ENCODE measurements at places on chromosomes 7 and 10. TPM values are rescaled to one million over a fixed set of nuclear protein-coding genes. Genes with fewer than 3 reads are reported as not detected.

- DNase-seq, result no peak
Measured at GRCh38 chr10:117553815-117554172, 11.2 kb downstream of the EMX2 start.

GRCh38 chr10:50322077-50322476 is 70.8 kb upstream of the ASAH2 start:
- peak; percentile 25 for DNase-seq

DNA sequence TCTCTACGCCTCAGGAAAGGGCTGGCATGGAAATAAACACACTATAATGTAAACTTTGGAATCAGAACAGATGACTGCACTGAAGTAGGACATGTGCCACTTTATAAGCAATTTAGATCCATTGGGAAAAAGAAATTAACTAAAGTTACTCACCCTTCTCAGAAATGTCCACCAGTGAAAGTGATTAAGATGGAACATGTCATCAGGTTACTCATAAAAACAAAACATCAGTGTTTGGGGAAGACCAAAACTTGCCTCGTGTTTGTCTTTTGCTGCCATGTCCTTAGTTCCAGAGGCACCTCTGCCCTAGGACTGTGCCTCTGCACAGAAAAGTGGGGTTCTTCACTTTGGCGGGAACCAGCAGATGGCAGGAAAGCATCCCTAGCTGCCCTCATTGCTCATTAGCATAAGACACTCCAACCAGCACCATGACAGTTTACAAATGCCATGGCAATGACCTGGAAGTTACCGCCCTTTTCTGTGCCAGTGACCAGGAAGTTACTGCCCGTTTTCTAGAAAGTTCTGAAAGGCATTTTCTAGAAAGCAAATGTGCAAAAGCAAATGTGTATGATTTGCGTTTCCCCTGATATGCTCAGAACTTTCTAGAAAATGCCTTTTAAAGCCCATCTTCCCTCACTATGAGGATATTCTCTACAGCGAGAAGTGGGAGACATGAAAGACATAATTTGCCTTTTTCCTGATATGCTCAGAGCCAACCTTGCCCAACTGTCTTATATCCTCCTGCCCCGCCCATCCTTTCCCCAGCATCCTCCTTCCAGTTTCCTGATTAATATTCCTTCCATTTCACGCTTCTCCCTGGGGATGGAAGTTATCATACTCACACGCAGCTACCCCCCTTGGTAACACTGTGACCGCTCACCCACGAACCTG is 258.2 kb downstream of the USP6NL start:
- DNase-seq, result no peak

GRCh38 chr10:88827671-88828070 is 24.0 kb downstream of the ANKRD22 start:
- DNase-seq, result no peak

DNA sequence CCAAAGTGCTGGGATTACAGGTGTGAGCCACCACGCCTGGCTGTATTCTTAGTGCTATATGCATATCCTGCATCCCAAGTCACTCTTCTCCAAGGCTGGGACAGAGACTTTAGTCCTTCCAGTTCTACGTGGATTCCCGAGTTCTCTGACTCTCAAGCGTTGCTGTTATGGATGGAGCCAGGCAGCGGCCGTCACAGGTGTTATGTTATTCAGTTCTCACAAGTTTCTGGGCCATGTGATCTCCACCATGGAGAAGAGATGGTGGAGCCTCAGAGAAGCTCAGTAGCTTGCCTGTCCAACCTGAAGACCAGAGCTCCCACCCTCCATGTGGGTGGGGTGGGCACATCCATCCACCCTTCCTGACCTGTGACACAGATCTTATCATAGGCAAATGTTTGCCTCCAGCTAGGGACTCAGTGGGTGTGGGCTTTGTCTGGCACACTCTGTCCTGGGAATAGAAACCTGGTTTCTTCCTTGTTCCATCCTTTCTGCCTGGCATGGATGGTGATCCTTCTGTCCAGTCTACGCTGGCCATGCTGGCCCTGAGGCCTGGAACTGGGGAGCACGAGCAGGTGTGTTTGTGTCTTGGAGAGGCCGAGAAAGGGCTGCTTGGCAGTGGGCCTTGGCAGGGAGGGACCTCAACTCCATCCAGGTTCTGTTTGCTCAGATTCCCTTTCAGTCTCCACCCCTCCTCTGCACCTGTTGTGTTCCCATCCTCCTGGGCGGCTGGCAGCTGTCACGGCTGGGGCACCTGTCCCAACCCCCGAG is 55.3 kb downstream of the NEURL1 start:
- DNase-seq, result no peak

GRCh38 chr7:124071843-124072242 is 39.0 kb upstream of the TMEM229A start:
- DNase-seq, result no peak

DNA sequence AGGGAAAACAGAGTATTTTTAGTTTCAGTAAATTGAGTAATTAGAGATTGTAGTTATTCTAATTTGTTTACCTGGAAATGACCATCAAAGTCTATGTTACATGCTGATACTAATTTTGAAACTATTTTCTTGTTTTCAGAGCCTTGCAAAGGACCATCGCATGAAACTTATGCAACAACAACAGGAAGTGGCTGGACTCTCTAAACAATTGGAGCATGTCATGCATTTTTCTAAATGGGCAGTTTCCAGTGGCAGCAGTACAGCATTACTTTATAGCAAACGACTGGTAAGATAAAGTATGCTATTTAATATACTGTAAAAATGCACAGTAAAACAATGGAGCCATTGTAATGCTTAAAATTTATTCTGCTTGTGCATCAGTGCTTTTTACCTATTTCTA is 78.5 kb downstream of the TRIM24 start:
- no peak for DNase-seq

DNA sequence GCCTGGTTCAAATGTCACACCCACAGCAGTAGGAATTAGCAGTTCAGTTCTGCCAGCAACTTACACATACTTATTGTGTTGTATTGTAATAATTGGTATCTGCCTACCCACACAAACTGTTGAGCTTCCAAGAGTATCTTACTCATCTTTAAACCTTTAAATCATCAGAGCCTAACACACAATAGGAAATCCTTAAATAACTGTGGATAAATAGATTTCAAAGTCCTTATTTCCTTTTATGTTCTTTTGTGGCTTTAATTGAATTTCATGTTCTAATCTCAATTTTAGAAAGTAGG is 3.9 kb downstream of the CASD1 start:
- no peak for DNase-seq

GRCh38 chr7:15433151-15433550 is 128.7 kb downstream of the AGMO start:
- DNase-seq, result no peak

- no peak for DNase-seq
Measured at GRCh38 chr7:142250705-142251104, 7.2 kb downstream of the PRSS58 start.

GRCh38 chr10:43679509-43679908 is 30.8 kb upstream of the ZNF32 start:
- no peak for DNase-seq

GRCh38 chr7:130996833-130997231 is 262.8 kb upstream of the KLF14 start:
- DNase-seq, result no peak

GRCh38 chr7:131574741-131575140 is 18.3 kb upstream of the PODXL start:
- DNase-seq, result no peak

DNA sequence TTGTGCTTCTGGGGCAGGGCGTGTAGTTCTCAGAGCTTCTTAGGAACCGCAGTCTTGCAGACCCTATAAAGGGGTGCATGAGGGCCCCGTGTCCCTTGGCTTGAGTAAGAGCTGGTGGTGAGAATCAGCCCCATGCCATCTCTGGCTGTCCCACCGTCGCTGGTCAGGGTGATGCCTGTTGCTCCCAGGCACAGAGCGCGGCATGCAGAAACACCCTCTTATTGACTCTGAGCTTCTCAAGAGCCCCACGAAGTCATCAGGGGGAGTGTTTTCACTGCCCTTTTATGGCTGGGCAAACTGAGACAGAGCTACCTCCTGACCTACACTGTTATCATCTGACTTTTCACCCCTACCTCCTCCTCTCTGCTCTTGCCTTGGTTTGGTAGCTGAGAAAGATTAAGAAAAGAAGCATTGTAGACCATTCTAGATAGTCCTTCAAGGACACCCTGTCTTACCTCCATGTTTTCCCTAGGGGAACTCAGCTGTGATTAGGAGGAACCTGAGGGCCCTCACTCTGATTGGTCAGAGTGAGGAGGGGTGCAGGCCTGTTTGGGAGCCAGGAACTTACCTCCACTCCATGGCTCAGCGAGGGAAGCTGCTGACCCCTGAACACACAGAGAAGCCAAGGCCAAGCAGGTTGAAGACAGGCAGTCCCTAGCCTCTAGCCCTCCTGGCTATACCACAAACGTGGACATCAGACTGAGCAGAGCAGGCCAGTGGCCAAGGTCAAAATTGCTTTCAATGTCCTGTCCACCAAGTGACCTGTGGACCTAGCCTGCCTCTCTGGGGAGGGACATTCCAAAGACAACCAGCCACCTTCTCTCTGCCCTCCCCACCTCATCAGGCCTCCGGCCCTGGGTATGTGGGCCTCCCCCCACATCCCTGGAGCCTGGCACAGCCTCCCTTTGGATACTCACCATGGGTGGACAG is 17.6 kb downstream of the UNC5B start:
- DNase-seq, result no peak

DNA sequence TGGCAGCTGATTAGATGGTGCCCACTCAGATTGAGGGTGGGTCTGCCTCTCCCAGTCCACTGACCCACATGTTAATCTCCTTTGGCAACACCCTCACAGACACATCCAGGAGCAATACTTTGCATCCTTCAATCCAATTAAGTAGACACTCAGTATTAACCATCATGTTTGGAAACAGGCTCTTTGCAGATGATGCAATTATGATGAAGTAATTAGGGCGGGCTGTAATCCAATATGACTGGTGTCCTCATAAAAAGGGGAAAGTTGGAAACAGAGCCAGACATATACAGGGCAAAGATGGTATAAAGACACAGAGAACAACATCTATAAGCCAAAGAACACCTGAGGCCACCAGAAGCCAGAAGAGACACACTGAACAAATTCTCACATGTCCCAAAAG is 658.6 kb downstream of the CCSER2 start:
- no peak for DNase-seq

DNA sequence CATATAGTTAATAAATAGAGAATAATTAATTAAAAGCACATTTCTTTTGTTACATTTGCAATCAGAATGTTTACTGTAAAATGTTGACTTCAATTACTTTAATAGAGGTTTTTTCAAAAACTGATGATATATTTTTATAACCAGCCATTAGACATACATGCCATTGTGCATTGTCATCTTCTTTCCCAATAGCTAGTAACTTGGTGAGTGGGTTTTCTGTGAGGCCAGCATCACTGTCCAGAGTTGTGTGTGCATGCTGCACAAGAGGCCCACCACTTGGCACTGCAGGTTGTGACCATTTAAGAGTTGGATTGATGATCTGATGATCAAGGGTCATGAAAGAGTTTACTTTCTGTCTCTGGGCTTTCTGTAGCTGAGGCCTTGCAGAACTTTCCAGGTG is 46.5 kb downstream of the TFEC start:
- no peak for DNase-seq

GRCh38 chr10:14010101-14010558 is 320.6 kb downstream of the FRMD4A start:
- DNase-seq, result peak; percentile 32

GRCh38 chr7:114931656-114932011 is 9.7 kb downstream of the MDFIC start:
- DNase-seq, result peak; percentile 55

GRCh38 chr7:17770710-17771375 is 169.5 kb downstream of the SNX13 start:
- no peak for DNase-seq

- DNase-seq, result no peak
Measured at GRCh38 chr7:4225881-4226523, 456.1 kb upstream of the FOXK1 start.

DNA sequence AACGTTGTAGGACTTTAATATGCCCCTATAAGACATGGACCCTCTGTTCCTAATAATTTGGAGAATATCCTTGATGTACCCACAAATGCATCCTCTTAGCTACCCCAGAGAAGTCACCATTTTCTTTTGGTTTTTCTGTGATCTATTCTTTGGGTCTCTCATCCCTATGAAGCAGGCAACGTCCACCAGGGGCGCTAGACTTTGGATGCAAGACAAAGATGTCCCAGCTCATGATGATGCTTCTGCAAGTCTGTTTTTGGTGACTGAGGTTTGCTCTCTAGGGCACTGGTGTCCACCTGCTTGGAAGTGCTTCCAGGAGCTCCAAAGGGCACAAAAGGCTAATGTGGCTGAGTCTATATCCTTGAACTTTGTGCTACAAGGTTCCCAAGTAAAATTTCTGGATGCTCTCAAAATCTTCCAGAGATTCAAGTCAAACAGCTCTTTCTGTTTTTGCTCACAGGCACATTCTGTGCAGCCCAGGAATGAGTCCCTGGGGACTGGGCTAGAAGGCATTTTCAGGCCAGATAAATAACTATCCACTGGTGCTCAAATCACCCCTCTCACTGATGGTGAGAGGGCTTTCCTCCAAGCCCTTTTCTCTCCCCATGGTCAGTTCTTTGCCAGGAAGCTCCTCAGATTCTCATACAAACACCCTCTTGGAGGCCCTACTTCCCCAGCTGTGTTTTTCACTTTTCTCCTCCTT is 166.4 kb downstream of the C7orf25 start:
- no peak for DNase-seq

DNA sequence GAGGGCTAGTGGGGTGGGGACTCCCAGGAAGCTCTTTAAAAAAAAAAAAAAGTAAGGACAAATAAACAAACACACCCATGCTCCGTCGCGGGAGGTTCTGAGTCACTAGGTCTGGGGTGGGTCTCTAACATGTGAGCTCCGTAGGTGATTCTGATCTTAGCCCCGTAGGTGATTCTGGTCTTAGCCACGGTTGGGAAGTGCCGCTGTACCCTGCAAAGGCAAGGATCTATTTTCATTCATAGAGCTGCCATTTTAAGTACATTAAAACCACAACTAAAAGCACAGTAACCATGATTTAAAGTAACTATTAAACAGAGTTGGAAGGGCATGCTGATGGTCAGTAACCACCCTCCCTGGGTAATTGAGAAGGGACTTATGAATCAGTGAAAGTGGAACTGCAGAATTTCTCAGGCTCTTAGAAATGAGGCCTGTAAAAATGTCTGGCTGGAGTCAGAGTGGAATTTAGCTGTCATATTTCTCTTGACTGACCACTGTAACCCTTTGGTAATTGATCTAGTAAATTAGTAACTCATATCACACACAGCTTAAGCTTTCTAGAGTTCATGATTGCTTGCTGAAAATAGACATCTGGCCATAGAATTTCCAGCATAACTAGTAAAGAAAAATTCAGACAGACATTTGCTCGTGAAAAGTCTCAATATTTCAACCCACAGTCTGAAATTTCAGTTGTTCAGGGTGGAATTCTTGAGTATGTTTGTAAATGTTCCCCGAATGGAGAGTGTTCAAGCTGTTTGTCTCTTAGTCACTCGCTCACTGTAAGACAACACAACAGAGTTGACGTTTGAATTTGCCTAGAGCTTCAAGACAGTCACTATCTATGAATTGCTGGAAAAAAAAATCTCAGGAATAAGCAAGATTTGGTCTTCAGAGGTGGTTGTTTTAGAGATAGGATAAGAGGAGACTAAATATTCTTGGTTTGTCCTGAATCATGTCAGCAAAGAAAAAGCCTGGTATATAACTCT is 34.2 kb upstream of the TCF7L2 start:
- no peak for DNase-seq

Gene LRIT1
- not detected for total RNA-seq

Gene HOXA9
- total RNA-seq, result 1.1 TPM

Gene ARHGEF35
- 3.5 TPM for total RNA-seq

Gene PODXL
- total RNA-seq, result 0.89 TPM

Gene ERVW-1
- total RNA-seq, result not detected

Gene ABLIM1
- 131 TPM for total RNA-seq

Gene NME8
- not detected for total RNA-seq

Gene ZNF138
- 6.6 TPM for total RNA-seq

Gene CRHR2
- not detected for total RNA-seq

All from CD4-positive, CD25-positive, alpha-beta regulatory T cell (primary cell).